ENCODE measurements at places on chromosomes 16 and 17.

GRCh38 chr16:324451-325334, 27.8 kb downstream of the AXIN1 start:
- DNase-seq: no peak

DNA sequence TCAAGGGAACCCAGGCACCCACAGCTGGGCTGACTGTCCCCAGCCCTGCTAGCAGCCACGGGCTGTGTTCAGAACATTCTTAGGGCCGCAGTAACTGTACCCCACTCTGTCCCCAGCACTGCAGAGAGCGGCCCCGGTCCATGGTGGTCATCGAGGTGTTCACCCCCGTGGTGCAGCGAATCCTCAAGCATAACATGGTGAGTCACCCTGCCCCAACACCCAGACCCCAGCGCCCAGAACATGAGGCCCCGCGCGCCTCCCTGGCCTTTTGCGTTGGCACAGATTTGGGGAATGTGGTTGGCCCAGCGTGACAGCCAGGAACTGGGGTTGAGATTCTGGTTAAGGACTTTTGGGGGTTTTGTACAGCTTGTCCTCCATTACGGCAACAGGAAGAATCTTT, 114.9 kb upstream of the PLCG2 start:
- no peak for DNase-seq

DNA sequence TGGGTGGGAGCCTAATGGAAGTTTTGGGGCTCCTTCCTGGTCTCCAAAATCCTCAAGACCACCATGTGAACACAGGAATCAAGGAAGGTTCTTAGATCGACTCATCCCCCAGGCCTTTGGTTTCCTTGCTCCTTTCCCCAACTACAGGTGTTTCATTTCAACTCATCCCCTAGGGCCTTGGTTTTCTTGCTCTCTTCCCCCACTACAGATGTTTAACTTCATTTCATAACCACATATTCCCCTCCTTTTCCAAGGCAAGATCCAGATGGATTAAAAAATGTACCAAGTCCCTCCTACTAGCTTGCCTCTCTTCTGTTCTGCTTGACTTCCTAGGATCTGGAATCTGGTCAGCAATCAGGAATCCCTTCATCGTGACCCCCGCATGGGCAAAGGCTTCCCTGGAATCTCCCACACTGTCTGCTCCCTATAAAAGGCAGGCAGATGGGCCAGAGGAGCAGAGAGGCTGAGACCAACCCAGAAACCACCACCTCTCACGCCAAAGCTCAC, at the start of gene CCL11:
Gene CCL11 (plus strand): TSS at position 457 of the 507 bp plus-strand sequence. CDS start 67 bp downstream, outside the sequence.
- DNase-seq: no peak

DNA sequence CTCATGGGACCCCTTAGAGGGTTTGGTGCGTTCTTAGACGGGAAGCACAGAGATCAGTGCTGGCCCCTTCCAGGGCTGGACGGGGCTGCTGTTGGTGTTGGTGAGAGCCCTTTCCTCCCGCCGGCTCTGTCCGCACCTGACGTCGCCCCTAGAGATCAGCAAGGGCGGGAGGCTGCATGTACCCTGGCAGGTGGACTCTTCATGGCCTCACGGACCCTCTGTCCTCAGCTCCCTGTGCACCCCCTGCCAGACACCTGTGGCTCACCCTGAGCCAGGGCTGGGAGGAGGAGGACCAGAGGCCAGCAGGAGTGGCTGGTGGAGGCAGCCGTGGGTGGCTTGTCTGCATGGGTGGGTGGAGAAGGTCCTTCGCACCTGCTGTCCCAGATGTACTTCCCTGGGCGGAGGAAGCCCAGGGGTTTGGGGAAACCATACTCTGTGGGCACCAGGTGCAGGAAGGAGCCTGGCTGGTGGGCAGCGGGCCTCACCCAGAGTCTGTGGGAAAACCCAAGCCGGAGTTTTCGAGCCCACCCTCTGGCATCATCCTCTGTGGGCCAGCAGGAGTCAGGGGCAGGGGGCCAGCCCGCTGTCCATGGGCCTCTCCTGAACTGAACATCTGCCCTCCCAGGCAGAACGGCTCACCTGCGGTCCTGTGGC, 348.6 kb downstream of the SEC14L1 start:
- DNase-seq: no peak

GRCh38 chr16:80671281-80671849, 130.6 kb downstream of the DYNLRB2 start:
- no peak for DNase-seq

DNA sequence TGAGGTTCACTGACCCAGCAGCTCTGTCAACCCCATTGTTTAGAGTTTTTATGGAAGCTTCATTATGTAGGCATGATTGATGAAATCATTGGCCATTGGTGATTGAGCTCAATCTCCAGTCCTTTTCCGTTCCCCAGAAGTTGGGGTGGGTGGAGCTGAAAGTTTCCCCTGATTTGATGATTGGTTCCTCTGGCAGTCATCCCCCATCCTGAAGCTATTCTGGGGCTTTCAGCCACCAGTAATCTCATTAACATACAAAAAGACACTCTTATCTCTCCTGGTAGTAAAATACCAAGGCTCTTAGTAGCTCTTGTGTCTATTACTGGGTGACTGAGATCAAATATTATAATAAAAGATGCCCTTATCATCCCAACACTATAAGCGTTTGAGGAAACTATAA, 67.1 kb downstream of the TANC2 start:
- no peak for DNase-seq

GRCh38 chr17:3813171-3813570, 12.2 kb upstream of the ITGAE start:
- DNase-seq: no peak

GRCh38 chr16:74034200-74034599, 262.4 kb upstream of the PSMD7 start:
- no peak for DNase-seq

- DNase-seq: no peak
These were observed 25.3 kb upstream of the MTMR4 start for GRCh38 chr17:58539698-58540097.

DNA sequence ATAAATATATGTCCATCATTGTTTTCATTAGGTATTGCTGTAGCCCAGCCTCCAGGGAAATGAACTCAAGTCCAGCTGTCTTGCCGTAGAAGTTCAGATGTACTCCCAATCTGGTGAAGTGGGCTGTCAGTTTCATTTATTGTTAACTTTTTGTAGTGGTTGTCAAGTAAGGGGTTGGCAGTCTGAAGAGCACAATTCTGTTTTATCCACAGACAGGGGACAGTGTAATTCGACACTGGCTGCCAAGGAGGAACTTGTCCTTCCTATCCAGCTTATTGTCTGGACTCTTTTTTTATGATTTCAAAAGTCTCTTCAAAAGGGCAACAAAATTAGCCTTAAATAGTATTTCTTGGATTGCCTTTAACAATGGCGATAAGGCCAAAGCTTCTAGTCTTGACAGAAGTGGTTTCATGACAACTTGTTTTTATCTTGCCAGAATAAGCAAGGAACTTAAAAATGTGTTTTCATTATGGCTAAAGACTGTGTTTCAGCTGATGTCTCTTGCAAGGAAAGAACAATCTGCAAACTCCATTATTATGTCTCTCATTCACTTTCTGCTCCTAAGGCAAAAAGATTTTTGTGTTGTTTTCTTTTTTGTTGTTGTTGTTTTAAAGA, 73.9 kb upstream of the TANC2 start:
- DNase-seq: no peak

- no peak for DNase-seq
These were observed 681 bp upstream of the PLA2G15 start for GRCh38 chr16:68244481-68244902.

- no peak for DNase-seq
These were observed 4.3 kb downstream of the ABI3 start for GRCh38 chr17:49214676-49215360.

GRCh38 chr16:86306811-86307513, 203.4 kb upstream of the FOXF1 start:
- DNase-seq: peak; percentile 18

DNA sequence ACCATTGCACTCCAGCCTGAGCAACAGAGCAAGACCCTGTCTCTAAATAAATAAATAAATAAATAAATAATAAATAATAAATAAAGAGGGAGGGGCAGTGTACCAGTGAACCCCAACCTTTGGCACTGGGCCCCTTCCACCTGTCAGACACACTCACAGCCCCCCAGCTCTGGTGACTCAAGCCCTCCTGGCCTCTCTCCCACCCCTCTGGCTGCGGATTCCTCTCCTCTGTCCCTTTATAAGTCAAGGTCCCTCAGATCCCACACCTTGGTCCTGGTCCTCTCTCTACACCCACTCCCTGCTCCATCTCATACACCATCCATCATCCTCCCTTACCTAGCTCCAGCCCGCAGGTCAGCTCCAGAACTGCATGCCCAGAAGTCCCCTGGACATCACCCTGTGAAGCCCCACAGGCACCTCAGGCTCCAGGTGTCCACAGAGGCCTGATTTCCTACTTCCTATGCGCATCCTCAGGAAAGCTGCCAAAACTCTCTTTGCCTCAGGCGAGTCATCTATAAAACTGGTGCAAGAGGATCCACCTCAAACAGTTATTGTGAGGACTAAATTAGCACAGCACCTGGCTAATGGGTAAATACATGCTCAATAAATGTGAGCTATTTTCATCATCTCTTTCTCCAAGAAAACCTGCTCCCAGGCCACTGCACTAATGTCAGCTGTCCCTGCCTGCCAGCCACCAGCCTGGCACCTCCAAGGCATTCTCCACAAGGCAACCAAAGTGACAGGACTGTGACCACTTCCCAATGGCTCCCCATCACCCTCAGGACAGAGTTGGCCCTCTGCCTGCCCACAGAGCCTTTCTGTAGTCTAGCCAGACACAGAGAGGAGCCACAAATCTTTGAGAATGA, 46.8 kb downstream of the BEAN1 start:
- DNase-seq: no peak

DNA sequence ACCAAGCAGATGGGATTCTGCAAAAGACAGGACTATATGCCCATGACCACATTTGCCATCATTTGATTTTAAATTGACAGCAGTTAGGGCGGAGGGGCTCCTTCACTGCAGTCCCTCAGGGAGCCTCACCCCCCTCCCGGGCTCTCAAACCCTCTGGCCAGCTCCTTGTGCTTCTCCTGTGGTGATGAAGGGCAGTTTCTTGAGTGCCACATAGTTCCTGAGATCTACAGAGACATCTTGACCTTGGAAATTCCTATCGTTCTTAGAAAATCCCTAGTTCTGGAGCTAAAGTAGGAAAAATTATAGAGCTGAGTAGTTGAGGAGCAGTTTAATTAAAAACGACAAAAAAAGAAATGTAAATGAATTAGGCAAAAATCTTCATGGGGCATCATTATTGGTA, 231.5 kb downstream of the CCDC182 start:
- DNase-seq: no peak

GRCh38 chr16:49918257-49918656, 62.3 kb upstream of the ZNF423 start:
- DNase-seq: no peak

GRCh38 chr17:39929646-39930407, 2.3 kb downstream of the LRRC3C start:
- no peak for DNase-seq

DNA sequence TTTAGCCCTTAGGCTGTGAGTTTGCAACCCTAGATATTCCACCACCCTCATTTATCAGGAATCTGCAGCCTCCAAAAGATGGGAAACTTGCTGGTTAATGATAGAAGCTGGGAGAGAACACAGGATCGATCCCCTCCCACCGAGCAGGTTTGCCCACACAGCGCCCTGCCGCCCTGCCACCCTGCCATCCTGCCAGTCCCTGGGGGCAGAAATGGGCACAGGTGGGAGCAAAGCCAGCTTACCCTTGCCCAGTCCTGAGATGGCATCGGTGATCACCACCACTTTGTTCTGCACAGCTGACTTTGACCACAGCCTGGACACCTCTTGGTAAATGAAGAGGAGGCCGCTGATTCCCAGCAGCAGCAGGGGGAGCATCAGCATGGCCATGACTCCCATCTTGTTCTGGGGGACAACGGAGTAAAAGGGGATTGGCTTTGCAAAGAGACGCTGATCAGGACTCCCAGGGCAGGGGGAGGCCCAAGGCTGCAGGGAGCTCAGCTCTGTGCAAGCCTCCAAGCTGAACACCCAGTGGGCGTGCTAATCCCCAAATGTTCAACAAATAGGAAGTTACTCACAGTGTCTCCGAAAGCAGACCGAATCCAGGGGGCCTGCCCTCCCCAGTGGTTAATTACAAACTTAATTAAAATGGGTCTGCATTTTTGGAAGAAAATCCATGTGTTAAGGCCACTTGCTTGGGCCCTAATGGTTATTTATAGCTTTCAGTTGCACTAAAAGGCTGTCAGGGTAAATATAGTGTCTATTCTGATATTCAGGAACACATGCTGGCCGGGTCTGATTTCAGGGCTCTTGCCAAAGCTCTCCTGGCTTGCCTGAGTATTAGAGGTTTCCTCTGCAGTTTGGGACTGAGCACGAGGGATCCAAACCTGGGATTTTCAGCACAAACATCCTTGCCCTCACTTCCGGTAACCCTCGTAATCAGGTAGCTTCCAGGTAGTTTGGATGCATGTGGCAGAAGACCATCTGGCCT, at the start of gene DHRS7C:
Gene DHRS7C (minus strand): TSS at position 704 of the 988 bp plus-strand sequence. CDS start 308 bp downstream, at position 396.
- DNase-seq: no peak

DNA sequence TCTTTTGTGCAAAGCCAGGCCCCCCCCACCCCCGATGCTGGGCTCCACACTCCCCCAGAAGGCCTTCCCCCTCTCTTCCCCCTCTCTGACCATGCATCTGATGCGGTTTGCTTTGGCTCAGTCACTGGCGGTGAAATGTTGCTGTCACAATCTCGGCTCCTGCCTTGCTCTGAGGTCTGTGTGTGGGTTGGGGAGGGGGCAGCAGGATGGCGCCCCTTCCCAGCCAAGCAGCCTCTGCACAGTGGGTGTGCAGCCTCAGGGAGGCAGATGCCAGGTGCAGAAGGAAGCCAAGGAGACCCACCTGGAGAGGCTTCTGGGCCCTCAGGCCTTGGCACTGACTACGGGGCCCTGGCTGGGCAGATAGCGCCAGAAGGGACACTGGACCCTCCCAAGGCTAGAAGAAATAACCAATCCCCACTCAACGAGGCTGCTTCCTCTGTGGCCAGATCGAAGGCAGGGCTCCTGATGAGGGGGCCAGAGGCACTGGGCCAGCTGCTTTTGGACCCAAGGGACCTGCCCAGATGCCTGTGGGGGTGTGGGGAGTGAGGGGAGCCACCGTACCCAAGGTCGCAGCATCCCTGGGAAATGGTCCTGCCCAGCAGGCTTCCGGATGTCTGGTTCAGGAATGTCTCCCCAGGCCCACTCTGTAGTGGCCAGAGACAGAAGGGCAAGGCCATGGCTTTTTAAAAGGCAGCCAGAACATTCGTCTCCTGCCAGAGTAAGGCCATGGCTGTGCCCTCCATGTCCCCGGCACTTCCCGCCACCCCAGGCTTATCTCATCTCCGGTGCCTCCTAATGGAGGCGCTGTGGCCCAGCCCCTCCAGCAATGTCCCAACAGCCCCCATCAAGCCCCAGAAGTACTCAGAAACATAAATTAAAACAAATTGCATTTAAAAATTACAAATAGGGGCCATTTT, 43.4 kb upstream of the SLC38A10 start:
- no peak for DNase-seq

DNA sequence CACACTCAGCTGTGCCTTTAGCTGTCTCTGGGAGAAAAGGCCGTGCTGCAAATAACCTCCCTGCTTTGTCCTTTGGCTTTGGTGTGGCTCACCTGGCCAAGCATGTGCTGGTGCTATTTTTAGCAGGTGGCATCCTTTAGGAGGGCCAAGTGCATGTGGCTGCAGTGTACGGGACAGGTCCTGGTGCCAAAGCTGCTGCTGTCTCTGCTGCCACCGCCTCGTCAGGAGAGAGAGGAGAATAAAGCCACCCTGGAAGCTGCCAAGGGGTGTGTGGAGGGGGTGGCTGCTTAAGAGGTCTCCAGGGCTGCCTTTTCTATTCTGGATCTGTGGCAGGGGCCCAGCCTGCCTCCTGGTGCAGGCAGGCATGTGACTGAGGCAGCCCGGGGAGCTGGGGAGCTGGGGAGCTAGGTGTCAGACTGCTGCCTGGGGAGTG, 6.2 kb downstream of the AKAP1 start:
- no peak for DNase-seq

- DNase-seq: no peak
These were observed 121.9 kb upstream of the PLCG2 start for GRCh38 chr16:81657224-81657623.

GRCh38 chr16:78796221-78796866, 696.9 kb downstream of the WWOX start:
- DNase-seq: peak; percentile 56

Measured in RKO (cell line).